ENCODE measurements at places on chromosomes 5 and 9.

DNA sequence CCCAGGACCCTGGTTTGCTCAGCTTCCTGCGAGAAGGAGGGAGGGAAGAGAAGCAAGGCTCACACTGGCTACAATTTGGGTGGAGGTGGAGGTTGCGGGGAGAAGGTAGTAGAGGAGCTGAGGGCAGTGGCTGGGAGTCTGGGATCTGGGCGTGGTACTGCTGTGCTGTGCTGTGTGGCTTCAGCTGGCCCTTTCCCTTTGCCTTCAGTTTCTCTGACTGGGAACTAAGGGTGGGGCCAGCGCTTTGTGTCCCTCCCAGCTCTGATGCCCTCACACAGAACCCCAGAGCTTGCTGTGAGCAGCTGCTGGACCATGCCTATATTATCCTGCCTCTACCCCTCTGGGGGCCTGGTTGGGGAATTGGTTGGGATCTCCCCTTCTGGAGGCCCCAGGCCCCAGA is 60.9 kb downstream of the RGS3 start:
- DNase-seq: no peak

DNA sequence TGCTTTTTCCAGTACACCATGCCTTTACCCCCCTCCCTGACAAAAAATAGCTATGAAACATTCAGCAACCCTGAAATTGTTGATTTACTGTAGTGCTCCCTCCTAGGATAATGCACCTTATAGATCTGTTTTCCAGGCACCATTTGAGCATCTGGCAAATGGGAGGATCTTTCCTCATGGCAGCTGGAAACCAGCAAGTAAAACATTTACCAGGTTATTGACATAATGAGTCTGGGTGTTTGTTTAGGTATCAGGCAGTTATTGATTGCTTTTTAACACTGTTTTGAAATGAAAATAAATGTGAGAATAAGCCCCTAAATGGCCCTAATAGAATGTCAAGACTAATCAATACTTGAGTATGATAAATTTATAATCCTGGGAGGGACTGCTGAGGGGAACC is 57.3 kb upstream of the KLF4 start:
- DNase-seq: no peak

GRCh38 chr9:20397348-20397747 is 225.0 kb downstream of the MLLT3 start:
- DNase-seq: no peak

DNA sequence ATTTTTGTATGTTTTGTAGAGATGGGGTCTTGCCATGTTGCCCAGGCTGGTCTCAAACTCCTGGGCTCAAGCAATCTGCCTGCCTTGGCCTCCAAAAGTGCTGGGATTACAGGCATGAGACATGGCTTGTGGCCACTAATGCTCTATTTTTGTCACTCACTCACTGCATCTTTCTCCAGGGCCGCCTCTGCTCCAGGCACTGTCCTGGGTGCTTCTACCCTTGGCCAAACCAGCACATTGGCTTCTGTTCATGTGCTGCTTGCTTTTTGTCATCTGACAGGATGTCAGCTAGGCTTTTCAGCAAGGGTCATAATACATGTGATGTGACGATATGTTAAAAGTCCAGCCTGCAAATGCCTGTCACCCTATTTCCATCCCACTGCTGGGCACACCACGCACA is 3.2 kb downstream of the ODF2 start:
- DNase-seq: no peak

DNA sequence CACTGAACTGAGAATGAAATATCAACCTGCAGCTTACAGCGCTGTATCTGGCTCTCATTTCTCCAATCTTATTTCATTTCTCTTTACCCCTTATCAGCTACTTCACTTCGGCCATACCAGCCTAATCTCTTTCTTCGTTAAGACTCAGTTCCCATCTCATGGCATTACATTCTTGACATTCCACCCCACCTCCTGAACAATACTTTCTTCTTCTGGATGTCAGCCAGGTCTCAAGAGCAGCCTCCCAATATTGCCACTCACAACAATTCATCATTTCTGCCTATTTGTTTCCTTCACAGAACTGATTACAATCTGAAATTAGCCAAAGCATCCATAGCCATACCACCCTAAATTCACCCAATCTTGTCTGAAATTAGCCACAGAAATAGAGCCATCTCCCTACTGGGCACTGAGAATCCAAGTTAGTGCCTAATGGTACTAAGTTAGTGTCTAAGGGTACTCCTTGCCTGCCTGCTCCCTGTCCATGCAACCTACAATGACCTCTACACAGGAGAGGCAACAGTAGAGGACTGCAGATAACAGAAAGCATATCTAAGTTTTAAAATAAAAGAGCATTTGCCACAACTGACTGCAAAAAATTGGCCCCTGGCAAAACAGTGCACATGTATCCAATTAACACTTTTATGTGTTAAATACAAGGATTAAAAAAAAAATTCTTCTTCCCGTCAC is 35.2 kb downstream of the SETX start:
- DNase-seq: no peak

- no peak for DNase-seq
Observed at GRCh38 chr5:92552206-92553160, 1028.5 kb downstream of the NR2F1-AS1 start.

DNA sequence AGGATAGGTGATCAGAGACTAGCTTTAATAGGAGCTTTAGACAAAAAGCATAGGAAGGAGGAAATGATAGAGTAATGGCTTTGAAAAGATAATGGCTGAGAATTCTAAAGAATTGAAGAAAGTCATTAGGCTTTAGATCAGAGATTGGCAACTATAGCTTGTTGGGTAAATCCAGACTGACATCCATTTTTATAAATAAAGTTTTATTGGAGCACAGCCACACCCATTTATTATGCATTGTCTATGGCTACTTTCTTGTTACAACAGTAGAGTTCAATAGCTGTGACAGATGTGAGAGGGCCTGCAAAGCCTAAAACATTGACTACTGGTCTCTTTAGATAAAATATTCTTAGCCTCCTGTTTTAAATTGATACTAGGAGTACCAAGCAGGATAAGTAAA is 40.7 kb upstream of the FYB1 start:
- no peak for DNase-seq

DNA sequence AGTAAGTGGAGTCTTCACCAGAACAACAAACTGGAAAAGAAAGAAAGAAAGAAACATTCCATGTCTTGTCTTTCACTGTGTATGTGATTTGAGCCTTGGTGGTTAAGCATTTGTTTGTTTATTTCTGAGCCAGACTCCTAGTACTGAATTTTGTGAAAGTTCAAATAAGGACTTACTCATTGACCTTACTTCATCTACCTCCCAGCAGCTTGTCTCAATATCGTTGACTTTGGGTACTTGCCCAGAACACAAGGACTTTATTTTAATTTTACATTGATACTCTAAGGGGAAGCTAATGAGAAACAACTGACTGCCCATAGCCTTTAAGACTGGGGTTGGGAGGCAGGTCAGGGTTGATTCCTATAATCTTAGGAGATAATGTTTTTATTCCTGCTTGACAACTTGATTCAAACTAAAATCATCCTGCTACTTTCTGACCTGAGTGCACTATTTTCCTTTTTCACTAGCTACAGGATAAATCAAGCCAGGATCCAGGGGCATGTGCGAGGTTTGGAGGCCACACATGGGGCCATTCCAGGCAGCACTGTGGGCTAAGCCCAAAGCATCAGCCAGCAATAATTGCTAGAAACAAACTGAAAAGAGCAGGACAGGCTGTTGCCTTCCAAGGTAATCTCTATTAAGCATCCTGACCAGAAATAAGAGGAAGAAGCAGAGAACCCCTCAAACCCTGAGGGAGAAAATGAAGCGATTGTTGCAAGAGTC is 138.9 kb upstream of the RUSC2 start:
- no peak for DNase-seq

GRCh38 chr9:9792144-9792857 is 820.5 kb downstream of the PTPRD start:
- no peak for DNase-seq

DNA sequence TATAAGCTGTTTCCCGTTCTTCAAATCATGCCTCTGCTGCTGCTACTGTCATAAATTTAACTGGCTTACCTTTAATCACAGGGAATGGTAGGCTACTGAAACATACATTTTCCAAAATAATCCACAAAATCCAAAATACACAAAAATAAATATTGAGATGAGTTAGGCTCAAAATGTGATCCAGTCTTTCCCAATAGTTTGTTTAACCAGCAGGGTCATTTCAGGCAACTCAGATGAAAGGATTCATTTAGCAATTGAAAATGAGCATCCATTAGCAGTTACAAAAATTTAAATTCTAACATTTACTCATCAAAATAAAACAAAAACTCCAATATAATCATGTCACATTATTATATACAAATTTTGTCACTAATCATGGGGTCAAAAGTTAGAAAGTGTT is 1015.6 kb upstream of the DMAC1 start:
- DNase-seq: no peak

DNA sequence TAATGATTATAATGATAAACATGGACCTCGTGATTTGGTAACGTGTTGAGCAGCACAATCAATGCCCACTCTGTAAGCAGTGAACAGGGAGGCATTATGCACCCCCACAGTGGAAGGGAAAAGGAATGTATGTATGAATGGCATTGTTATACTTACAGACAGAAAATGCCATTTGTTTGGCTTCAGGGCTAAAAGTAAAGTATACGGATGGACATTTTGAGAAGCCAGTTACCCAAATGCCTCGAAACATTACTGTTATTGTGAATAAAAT is 260.2 kb upstream of the PPP1R2B start:
- DNase-seq: no peak

GRCh38 chr5:125083981-125084380 is 337.5 kb upstream of the ZNF608 start:
- DNase-seq: no peak

All from stimulated activated CD8-positive, alpha-beta memory T cell treated with anti-CD3 and anti-CD28 coated beads, Interleukin-7, amount 100 ng/mL, for 1 hour (primary cell).